Activated effector memory CD4-positive, alpha-beta T cell treated with Interleukin-2 at 50 U/mL for 16 hours (primary cell): ENCODE measurements at places on chromosomes 7 and 10.

DNA sequence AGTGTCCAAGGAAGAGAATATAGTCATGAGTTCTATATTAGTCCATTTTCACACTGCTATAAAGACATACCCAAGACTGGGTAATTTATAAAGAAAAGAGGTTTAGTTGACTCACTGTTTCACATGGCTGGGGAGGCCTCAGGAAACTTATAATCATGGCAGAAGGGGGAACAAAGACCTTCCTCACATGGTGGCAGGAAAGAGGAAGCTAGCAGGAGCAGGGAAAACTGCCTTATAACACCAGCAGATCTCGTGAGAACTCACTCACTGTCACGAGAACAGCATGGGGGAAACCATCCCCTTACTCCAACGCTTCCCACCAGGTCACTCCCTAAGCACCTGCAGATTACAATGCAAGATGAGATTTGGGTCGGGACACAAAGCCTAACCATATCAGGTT lies 139.0 kb upstream of the ZNF438 start:
- DNase-seq: no peak

- no peak for DNase-seq
These were observed 1621.6 kb downstream of the REEP3 start for GRCh38 chr10:65142641-65143435.

DNA sequence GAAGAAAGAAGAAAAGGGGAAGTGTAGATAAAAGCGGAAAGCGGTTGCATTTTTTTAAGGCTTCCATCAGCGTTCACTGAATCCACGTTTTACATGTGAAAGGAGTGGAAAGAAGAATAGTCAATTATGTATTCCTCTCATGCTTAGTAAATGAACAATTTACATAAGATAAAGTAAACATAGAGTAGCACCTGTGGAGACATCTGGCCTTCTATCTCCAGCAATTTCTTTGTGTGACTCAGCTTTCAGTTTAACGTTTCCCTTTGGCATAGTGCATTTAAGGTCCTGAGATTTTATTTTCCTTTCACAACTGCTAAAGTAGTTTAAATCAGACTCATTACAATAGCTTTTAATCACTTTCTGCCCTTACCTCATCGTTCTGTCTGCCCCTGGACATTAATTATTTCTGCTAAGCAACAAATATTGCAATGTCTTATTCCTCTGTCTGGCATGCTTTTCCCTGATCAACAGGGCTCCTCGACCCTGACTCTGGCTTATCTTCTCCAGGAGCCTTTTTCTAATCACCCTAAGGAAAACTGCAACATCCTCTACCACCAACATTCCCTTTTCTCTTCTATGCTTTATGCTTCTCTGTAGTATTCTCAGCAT lies 383.5 kb upstream of the VWC2 start:
- DNase-seq: no peak

DNA sequence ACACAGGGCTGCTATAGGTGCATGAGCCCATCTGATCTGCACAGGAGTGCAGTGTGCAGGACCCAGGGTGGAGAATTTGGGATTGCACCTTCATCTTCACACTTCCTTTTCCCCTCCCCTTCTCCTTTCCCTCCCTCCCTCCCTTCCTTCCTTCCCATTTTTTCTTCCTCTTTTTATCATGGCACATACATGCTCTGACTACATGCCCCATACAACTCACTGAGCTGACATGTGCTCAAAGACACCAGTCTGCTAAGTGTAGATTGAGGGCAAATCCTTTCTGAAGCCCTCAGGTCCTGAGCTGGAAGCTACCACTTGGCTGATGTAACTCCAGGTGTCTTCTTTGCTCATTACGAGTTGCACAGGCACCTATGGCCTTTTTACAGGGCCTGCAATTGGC lies 365.3 kb upstream of the ZNF32 start:
- no peak for DNase-seq

DNA sequence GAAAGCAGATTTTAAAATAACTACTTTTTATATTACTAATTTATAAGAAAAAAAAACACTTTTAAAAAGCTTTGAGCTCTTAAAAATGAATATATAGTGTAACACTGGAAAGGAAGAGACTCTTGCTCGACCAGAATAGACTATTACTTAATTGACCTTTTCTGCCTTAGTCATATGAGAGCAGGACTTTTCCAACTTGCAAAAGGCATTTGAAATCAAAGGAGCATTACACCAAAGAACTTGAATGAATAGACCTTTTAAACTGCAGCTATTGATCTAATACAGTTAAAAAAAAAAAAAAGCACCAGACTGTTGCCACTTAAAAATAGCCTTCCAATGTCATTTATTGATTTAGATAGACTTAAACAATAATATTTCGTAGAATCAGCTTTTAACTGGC lies 17.2 kb upstream of the SEMA3D start:
- DNase-seq: no peak
